ENCODE measurements at places on chromosomes 11 and 22.

- no peak for DNase-seq
Measured at GRCh38 chr22:45077286-45077685, 67.5 kb upstream of the PHF21B start.

DNA sequence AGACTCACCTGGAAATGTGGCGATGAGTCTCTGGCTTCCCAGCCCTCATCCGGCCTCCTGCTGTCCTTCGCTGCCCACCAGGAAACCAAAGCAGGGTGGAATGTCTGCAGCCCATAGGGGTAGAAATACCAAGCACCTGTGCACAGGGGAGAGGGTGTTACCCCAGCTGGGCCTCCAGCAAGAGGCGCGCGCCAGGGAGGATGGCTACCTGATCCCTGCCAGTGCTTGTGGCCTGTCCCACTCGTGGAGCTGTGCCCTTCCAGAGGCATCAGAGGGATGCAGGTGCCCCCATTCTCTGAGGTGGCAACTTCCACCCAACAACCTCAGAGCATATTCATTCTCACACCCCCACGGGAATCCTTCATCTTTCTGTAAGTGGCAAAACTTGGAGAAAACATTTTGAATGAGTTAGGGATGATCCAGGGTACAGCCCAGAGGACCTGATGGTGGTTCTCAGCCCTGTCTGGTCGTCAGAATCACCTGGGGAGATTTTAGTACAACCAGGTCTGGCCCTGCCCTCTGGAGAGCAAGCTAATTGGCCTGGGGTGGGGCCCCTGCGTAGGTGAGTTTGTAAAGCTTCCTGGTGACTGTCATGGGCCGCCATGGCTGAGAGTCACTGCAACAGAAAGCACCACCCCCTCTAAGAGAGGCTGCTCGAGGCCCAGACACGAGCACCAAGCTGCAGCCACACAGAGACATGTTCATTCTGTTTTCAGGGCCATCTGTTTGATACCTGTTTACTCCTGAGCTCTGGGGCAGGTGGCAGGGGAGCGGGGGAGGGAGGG lies 9.9 kb downstream of the SUN2 start:
- no peak for DNase-seq

DNA sequence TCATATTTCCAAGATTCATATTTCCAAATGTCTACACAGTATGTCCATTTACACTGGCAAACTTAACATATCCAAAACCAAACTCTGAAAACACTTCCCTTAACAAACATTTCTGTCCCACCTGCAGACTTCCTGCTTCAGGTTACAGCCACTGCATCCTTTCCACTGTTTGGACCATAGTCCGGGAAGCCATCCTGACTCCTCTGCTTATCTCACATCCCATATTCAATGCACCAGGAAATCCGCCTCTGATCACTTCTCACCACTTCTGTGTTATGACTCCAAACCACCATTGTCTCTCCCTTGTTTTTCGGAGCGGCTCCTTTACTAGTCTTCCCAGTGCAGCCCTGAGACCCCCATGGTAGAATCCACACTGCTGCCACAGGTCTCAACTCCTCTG lies 30.1 kb downstream of the HIRA start:
- DNase-seq = no peak

- no peak for DNase-seq
Measured at GRCh38 chr22:22935056-22935545, 47.5 kb downstream of the IGLL5 start.

DNA sequence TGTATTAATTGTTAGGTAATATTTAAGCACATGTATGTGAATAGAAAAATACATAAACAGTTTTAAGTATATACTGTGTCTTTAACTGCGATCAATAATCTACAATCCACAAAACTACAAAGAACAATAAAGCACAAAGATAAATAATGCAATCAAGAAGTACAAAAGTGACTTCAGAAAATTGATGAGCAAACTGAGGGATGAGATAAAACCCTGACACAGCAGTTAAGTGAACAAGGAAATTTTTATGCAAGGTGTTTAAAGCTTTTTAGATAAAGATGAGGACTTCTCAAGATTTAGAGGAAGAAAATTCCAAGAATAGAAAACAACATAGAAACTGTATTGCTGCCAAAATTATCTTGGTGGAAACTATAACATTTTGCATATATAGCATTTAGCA lies 58.4 kb upstream of the ANGPTL5 start:
- no peak for DNase-seq

GRCh38 chr22:27856386-27856785 lies 54.8 kb upstream of the MN1 start:
- no peak for DNase-seq

DNA sequence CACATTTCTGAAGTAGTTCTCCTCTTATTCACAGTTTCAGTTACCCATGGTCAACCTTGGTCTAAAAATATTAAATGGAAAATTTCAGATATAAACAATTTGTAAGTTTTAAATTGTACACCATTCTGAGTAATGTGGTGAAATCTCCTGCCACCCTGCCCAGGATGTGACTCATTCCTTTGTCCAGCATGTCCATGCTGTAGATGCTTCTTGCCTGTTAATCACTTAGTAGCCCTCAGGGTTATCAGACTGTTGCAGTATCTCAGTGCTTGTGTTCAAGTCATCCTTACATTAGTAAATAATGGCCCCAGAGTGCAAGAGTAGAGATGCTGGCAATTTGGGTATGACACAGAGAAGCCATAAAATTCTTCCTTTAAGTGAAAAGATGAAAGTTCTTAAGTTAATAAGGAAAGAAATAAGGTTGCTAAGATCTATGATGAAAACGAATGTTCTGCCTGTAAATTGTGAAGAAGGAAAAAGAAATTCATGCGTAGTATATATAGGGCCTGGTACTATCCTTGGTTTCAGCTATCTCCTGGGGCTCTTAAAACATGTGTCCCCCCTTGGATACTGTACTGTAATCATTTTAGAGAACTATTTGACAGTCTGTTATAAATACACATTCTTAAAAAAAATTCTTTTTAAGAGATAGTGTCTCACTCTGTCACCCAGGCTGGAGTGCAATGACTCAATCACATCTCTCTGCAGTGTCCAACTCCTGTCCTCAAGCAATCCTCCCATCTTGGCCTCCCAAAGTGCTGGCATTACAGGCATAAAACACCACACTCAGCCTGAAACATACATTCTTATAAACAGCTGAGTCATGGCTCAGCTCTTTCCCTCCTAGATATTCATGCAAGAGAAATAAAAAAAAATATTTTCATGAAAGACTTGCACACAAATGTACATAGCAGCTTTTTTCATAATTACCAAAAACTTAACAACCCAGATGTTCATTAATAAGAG lies 31.3 kb downstream of the MTNR1B start:
- no peak for DNase-seq

DNA sequence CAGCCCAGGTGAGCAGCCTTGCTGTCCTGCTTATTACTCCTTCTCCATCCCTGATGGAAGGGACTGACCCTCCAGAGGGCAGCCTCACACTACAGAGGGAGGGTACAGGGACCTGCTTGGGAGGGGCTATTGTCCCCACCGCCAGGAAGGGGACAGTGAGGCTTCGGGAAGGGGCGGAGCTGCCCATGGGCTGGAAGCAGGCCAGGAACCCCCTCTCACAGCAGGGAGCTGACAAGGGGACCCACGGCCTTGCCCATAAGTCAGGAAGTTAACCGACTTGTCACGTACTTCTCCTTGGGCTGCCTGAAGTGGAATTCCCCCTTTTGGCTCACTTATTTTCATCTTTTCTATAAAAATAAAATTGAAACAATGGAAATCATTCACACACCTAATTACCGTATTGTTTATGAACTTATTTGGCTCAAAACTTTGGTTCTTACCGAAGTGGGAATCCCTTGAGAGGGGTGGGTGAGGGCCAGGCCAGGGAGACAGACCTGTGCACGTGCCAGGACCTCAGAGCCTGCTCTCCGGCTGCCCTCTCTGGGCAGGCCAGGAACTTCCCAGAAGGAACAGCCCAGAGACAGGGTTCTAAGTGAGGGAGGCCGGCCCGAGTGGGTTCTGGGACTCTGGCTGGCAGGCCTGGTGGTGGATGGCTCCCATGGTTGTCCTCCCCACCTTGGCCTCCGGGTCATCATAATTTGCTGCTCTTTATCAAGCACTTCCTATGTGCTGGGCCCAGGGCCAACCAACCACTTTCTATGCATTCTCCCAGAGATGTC lies 5.8 kb downstream of the MGAT3 start:
- DNase-seq = no peak

DNA sequence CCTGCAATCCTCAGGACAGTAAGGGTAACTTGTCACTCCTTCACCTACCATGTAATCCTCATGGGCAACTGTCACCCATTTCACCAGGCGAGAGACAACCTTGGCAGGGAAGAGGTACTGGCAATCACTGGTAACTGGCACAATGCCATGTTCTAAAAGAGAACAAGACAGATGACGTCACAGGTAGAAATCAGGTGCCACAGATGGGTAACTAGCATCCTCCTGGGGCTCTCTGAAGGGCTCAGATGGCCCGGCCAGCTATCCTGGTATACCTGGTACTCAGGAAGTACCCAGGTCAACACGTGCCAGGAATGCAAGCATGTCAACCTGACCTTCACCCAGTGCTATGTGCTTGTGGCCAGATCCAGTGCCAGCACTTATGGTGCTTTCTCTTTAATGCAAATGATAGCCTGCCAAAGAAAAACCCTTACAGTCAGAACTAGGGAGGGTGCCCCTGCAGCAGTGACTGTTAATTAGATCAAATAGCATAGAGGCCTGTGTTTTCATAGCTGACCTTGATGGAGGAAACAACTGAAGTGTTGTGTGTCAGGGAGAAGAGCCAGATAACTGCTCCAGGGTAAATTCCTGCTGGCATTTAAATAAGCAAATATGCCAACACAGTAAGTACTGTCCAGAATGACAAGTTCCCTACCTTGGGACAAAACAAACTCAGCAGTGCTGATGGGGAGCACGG lies 36.2 kb downstream of the THOC5 start:
- no peak for DNase-seq
